ENCODE measurements at places on chromosomes 3 and 15.

DNA sequence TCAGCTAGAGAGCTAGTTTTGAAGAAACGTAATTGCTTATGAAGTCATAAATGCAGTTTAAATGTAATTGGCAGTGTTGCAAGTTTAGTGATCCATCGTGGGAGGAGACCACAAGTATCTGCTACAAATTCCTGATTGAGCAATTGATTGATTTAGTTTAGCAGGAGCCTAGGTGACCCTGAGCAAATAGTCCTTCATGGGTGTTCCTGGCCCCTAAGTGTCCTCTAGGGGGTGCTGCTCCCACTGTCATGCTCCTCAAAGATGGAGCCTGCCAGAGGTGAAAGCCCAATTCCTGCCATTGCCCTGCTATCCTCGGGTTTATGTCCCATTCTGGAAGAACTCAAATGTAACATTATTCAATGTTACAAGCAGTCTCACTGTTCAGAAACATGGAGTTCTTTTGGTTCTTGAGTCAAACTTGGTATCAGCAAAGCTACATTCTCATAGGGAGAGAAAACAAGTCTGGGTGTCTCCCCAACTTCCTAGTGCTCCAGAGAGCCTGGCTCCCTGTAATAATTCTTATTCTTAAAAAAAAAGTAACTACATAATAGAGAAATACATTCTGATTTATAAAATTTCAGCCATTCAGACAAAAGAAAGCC, 29.8 kb upstream of the SENP5 start:
- peak; percentile 51 for DNase-seq

- DNase-seq, result no peak
Observed at GRCh38 chr3:76958274-76958673, 81.6 kb upstream of the ROBO2 start.

DNA sequence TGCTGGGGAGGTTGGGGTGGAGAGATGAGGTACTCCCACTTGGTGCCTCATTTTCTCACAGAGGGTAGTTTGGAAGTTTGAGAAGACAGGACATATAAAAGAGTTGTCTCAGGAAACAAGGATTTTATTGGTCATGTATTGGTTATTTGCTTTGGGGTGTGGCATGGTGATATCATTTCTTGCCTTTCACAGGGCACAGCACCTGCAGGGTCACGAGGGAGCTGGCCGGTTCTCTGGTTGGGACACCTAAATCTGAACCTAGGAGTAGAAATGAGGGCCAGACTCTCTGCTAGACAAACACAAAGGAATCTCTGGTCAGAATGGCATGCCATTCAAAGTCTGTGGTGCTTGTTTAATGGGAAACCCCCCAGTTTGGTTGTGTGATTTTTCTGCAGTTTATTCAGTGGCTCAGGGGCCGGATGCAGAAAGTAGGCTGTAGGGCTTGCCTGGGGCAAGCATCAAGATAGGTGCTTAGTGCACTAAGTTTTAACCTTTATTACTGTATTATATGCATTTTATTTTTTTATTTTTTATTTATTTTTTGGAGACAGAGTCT, 237.7 kb upstream of the EIF1B start:
- DNase-seq, result no peak

GRCh38 chr3:142618917-142619461, 22.8 kb downstream of the PLS1 start:
- DNase-seq, result peak; percentile 93

- peak; percentile 80 for DNase-seq
Observed at GRCh38 chr15:73697033-73697467, 12.9 kb downstream of the CD276 start.

- DNase-seq, result no peak
Observed at GRCh38 chr3:37052860-37053259, 59.5 kb downstream of the MLH1 start.

DNA sequence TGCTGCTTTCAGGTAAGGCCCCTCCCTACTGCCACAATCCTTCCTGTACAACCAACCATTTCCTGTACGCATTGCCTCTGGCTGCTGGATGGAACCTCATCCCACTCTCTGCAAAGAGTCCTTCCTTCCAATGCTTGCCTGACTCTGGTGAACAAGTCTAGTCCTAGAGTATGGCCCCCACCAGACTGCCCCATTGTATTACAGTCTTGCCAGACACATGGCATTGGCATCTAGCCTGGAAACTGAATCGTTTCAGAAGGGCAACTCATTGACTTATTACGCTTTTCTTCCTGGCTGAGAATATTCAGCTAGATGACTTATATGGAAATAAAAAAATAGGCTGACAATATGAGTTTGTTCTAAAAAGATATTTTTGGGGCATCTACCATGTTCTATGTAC, 170.3 kb downstream of the SUCLG2 start:
- DNase-seq, result no peak
